Breast epithelium (tissue), 4 donors: ENCODE measurements at places on chromosomes 6 and 20. TPM values are rescaled to one million over a fixed set of nuclear protein-coding genes. Genes with fewer than 3 reads are reported as not detected.

GRCh38 chr20:36969478-36970186 lies 18.1 kb upstream of the SAMHD1 start:
- no peak overlapping the region for H3K27ac ChIP-seq
- DNase-seq, result no peak
- H3K4me1 ChIP-seq, result no peaks in the 10 kb centered on the region
- no peaks in the 10 kb centered on the region for H3K36me3 ChIP-seq

GRCh38 chr6:75117701-75118100 lies 88.2 kb downstream of the COL12A1 start:
- no peaks in the 10 kb centered on the region for H3K4me1 ChIP-seq
- no peak overlapping the region for H3K4me3 ChIP-seq
- no peaks in the 10 kb centered on the region for H3K36me3 ChIP-seq
- no peak overlapping the region for H3K27ac ChIP-seq
- DNase-seq, result no peak

DNA sequence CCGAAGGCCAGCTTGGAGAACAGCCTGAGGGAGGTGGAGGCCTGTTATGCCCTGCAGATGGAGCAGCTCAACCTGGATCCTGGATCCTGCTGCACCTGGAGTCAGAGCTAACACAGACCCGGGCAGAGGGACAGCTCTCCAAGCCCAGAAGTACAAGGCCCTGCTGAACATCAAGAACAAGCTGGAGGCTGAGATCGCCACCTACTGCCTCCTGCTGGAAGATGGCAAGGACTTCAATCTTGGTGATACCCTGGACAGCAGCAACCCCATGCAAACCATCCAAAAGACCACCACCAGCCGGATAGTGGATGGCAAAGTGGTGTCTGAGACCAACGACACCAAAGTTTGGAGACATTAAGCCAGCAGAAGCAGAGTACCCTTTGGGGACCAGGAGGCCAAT lies 223.5 kb upstream of the ID4 start:
- H3K27ac ChIP-seq, result no peak overlapping the region
- no peaks in the 10 kb centered on the region for H3K4me1 ChIP-seq

GRCh38 chr6:132142308-132142707 lies 191.1 kb upstream of the CCN2 start:
- no peak overlapping the region for H3K27ac ChIP-seq
- DNase-seq, result no peak
- no peaks in the 10 kb centered on the region for H3K36me3 ChIP-seq
- no peaks in the 10 kb centered on the region for H3K4me1 ChIP-seq
- no peak overlapping the region for H3K4me3 ChIP-seq

DNA sequence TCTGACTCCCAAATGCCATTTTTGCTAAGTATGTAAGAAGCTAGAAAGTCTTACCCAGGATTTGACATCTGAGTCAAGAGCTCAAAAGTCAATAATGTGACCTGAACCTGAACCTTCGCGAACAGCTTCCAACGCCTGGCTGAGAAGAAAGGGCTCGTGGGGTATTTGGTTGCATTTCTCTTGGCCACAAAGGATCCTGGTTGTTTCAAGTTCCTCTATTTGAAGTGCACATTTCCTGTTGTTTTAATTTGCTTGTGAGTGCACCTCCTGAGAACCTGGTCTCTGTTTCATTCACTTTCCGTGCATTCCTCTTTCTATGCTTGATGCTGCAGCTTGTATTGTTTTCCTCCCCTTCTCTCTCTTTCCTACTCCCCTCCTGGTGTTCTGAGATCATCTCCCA lies 212.5 kb downstream of the FOXA2 start:
- no peaks in the 10 kb centered on the region for H3K4me1 ChIP-seq
- H3K27me3 ChIP-seq, result no peaks in the 10 kb centered on the region
- no peak overlapping the region for H3K27ac ChIP-seq

- no peaks in the 10 kb centered on the region for H3K4me1 ChIP-seq
- no peak overlapping the region for H3K4me3 ChIP-seq
- DNase-seq, result no peak
- H3K36me3 ChIP-seq, result no peaks in the 10 kb centered on the region
Observed at GRCh38 chr6:21208796-21209186, 384.8 kb upstream of the SOX4 start.

GSTA2 gene
- total RNA-seq, result not detected
